ENCODE measurements at places on chromosomes 5 and 9.

- DNase-seq, result no peak
Measured at GRCh38 chr9:95757439-95757838, 118.1 kb upstream of the ERCC6L2 start.

- no peak for DNase-seq
Measured at GRCh38 chr5:181259974-181260719, 796 bp downstream of the TRIM52 start.

- no peak for DNase-seq
Measured at GRCh38 chr9:90020276-90020871, 415.6 kb downstream of the GADD45G start.

DNA sequence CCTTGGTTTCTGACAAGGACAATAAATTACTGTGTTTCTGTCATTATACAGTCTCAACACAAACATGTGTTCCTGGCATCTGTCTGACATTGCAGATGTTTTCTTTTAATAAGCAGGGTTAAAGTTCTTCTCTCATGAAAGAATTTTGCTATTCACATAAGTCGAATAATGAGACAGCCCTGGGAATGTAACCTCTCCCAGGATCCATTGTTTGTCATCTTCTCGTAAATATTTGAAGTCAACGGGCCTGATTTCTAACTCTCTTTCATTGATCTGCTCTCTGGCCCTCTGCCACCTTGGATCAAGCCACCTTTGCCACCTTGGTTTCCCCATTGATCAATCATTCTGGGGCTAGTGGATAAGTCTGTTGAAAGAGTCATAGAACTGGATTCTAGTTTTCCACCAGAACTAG is 12.9 kb upstream of the CAST start:
- DNase-seq, result no peak

- DNase-seq, result no peak
Measured at GRCh38 chr5:132103969-132104391, 30.4 kb downstream of the CSF2 start.

GRCh38 chr5:75993643-75994520 is 89.3 kb upstream of the SV2C start:
- DNase-seq, result no peak

DNA sequence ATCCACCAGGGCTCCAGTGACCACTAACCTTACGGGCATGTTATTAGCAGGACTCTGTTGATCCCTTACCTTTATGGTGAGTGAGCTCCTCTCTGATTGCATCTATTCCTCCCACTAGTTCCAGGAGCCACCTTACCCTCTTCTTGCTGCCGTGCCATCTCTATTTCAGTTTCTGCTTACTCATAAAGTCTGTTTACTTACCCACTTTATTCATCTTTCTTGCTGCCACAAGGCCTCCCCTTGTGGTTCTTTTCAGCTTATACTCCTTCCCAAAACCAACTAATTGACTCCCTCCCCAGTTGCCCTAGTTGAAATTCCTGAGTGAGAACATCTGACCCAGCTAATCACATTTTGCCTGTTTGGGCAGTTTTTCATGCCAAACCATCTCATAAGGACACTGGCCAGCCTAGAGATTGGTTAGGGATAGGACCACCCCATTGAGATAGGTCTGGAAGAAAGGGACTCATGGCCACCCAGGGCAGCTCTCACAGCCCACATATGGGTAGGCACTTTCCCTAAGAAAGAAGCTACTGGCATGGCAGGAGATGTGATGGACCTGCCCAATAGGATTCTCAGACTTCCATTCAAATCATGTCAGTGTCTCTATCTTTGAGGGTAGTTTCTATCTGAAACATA is 412.7 kb downstream of the EFNA5 start:
- no peak for DNase-seq

GRCh38 chr9:112203536-112203935 is 28.4 kb upstream of the SUSD1 start:
- no peak for DNase-seq

DNA sequence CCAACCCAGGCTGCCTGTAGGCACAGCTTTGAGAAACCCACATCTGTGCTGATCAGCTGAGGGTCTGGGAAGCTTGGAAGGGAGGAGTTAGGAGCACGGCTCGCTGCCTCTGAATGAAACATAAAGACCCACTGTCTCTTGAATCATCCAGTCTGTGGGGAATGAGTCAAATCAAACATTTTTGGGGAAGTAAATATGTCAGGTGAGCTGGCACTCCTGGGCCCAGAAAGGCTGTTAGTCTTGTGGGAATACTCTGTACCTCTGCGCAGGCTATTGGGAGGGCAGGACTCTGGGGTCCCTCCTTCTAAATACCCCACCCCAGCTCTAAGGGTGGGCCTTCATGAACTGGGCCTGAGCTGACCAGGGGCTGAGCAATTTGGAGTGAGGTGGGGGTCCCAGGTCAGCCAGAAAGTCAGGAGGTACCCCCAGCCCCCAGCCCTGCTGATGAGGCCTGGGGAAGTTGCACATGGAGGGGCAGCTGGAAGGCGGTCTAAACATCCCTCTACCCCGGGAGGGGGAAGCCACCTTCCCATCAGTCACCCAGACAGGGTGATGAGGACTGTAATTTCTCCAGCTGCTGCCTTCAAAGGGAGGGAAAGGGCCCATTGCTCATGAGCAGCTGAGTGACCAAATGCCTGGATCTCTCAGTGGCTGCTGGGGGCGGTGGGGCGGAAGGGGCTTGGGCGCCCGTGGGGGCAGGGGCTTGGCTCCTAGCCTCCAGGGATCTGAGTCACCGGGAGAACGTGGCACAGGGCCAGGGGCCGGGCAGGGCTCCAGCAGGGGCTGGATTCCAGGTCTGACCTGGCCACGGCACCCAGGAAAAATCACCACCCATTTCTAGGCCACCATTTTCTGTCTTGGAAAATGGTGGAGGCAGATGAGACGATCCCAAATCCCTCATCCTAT is 10.8 kb downstream of the FIBCD1 start:
- peak; percentile 57 for DNase-seq

DNA sequence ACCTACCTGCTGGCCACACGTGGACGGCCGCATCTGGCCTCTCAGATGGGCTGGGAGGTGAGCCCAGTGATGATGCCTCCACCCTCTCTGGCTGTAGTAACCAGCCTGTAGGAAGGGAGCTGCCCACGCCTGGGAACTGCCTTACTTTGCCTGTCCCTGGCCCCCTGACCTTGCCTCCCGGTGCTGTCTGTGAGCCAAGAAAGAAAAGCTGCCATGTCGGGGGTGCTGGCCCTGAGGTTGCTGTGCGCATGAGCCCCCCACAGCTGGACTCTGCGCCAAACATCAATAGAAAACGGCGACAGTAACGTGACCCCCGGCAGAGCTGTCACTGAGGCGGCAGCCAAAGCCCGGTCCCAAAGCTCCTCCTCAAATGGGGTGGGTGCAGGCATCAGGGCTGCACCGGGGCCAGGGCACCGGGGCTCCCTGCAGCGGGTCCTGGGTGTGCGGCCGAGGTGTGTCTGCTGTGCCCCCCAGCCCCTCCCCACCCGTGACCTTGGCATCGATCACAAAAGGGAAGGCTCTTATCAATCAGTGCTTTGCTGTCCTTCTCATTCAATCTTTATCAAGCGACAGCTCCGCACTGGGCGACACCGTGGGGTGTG is 15.3 kb upstream of the SLC9A3 start:
- DNase-seq, result no peak

All from GM12892 (cell line).